ENCODE measurements at places on chromosomes 2 and 18. TPM values are rescaled to one million over a fixed set of nuclear protein-coding genes. Genes with fewer than 3 reads are reported as not detected.
A peak's percentile ranks its signal among the peaks of the same experiment; 100 is the strongest.

GRCh38 chr2:173210270-173211196 is 134.9 kb downstream of the MAP3K20 start:
- no peak for DNase-seq

DNA sequence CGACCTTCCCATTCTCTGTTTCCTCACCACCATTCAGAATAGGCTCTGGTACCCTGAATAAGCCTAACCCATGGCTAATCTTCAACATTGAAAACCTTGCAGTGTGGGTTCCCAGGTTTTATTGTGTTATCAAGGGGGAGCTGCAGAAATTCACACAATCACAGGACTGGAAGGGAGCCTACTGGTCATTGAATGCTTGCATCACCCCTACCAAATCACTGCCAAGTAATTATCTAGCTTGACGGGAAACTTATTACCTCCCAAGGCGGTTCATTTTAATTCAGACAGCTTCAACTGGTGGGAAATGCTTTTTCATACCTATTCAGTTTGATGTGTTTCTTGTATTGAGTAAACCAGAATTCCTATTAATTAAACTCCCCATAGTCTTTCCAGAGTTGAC is 33.6 kb upstream of the EFEMP1 start:
- DNase-seq, result no peak

DNA sequence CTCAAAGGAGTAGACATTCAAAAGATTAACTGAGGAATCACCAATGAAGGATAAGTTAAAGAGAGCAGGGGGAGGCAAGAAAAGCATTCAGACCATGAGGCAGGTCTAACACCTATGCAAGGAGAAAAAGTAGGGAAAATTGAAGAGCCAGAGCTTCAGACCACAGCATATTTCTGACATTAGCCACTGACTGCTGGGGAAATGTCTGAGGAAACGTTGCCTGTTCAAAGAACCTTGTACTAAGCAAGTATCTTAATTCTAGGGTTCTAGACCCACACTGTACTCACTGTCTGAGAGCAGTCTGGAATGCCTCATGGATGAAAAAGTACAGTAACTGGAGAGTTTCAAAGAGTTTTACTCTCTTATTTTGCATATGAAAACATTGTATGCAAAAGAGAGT is 39.5 kb upstream of the TFPI start:
- no peak for DNase-seq

Gene LRRTM4
- total RNA-seq, result 8.1 TPM

DNA sequence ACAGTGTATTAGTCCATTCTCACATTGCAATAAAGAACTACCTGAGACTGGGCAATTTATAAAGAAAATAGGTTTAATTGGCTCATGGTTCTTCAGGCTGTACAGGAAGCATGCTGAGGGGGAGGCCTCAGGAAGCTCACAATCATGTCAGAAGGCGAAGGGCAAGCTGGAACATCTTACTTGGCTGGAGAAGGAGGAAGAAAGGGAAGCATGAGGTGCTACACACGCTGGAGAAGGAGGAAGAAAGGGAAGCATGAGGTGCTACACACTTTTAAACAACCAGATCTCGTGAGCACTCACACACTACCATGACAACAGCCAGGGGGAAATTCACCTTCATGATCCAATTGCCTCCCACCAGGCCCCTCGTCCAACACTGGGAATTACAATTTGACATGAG is 95.3 kb upstream of the FAM110C start:
- no peak for DNase-seq

Gene RGPD8
- total RNA-seq, result 8.2 TPM

DNA sequence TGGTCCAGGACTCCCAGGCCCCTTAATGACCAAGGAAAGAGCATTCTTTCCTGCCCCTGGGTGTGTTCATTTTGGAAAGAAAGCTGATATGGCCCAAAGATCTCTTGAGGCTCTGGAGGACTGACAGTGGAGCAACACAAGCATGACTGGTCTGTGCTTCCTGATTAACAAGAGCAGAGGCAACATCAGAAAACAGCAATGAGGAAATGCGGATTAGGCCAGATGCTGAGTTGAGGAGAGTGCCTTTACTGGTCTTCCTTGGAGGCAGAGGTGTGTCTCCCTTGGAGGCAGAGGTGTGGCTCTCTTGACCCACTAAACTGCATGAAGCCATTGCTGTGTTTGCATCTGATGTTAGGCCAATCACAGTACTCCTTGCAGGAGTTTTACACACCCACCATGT is 19.9 kb downstream of the IL36B start:
- no peak for DNase-seq

Gene RIF1
- total RNA-seq, result 94.0 TPM

Gene REEP1
- total RNA-seq, result 1.5 TPM

DNA sequence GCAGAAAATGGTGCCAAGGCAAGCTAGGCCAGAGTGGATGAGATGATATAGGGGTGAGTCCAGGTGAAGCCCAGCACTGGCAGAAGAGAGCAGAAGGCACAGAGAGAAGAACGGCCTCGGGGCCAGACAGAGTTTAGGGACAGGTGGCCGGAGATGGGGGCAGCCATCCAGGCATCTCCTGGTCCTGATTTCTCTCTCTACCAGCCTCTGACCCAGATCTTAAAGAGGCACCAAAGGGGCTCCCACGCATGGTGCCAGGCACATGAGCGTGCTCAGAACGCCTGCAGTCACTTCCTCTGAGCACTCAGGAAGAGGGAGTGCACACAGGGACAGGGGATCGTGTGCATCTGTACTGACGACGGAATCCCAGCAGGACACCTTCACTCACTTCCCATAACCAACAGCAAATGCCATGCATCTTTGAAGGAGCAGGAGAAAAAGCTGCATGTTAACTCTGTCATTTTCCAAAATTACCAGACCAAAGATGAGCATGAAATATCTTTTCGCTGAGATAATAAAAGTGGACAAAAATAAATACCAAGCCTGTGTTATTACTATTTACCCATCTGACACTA is 427.8 kb upstream of the MYT1L start:
- no peak for DNase-seq

Gene UNC50
- 33.4 TPM for total RNA-seq

Gene CCDC150
- total RNA-seq, result 31.9 TPM

Gene CENPA
- total RNA-seq, result 30.9 TPM

GRCh38 chr2:193583638-193584400 is 1389.1 kb upstream of the TMEFF2 start:
- DNase-seq, result peak; percentile 69

GRCh38 chr2:170095380-170095779 is 82.6 kb upstream of the MYO3B start:
- no peak for DNase-seq

Gene PLEK
- not detected for total RNA-seq

DNA sequence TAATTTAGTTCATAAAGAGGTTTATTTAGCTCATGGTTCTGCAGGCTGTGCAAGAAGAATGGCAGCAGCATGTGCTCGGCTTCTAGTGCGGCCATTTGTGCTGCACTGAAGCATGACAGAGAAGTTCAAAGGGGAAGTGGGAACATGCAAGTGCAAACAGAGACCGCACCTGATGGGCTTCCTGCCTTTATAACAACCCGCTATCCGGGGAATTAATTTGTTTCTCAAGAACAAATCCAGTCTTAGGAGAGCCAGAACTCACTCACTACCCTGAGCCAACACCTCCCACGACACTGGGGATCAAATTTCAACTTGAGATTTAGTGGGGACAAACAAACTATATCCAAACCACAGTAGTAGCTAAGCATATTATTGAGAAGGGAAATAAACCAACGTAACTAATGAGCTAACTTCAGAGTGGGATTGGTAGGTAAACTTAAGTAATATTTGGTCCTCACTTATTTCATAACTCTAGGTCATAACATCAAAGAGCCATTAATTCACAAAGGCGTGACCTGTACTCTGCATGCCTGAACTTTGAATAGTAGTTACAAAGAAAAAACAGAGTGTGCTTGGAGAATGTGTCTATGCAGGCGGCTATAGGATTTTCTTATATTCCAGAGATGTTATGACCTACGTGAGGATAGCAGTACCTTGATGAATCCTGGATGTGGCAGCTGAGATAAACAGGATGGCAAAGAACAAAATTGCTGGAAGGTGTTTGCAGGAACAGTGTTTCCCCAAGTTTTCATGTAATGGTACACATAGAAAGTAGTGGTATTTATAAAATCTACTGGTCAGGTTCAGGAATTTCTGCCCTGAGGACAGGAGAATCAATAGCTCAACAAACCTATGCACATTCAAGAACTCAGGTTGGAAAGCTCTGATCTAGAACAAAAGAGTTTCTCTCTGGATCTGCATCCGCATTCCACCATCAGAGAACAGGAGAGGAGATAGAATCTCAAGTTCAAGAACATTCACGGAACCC is 845.9 kb upstream of the ID2 start:
- no peak for DNase-seq

Gene CYP27C1
- total RNA-seq, result 3.2 TPM

DNA sequence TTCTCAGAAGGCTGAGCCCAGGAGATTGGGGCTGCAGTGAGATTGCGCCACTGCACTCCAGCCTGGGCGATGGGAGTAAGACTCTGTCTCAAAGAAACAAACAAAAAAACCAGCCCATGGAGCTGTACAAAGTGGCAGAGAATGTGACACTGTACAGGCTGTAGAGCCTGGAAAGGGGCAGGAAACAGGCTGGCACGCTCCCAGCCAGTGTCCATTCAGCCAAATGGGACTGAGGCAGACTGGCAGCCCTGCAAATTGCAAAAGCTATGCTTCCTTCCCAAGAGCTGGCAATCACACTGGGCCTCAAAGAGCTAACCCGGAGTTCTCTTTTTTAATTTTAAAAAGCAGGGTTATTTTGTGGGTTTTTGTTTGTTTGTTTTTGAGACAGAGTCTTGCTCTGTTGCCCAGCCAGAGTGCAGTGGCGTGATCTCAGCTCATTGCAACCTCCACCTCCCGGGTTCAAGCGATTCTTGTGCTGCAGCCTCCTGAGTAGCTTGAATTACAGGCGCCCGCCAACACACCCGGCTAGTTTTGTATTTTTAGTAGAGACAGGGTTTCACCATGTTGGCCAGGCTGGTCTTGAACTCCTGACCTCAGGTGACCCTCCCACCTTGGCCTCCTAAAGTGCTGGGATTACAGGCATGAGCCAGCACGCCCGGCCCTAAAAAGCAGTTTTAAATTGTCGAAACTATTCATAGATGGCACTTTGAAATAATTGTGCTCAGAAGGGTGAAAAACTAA is 42.8 kb downstream of the SCRN3 start:
- DNase-seq, result no peak

All from H1 (cell line).